A549 treated with AZD2906 at 1 μM for 4 hours (cell line): ENCODE measurements at places on chromosomes 4 and X. TPM values are rescaled to one million over a fixed set of nuclear protein-coding genes. Genes with fewer than 3 reads are reported as not detected.

HS3ST1 gene
- total RNA-seq = 0.30 to 0.98 TPM (median 0.46 TPM) in 5 replicates

CXorf58 gene
- total RNA-seq = 0.07 to 0.22 TPM (median 0.13 TPM) in 4 of 5 replicates, not detected in the other

LRPAP1 gene
- 123 to 134 TPM (median 132 TPM) in 5 replicates for total RNA-seq

OPRPN gene
- not detected in 5 replicates for total RNA-seq

LUZP4 gene
- total RNA-seq = not detected in 5 replicates

CD38 gene
- total RNA-seq = 12.4 to 16.6 TPM (median 13.0 TPM) in 5 replicates

STS gene
- total RNA-seq = 1.7 to 2.4 TPM (median 1.8 TPM) in 5 replicates

CAPN6 gene
- total RNA-seq = not detected in 5 replicates

NPY5R gene
- total RNA-seq = 0.06 TPM in 1 of 5 replicates, not detected in the others

FAM133A gene
- total RNA-seq = 0.64 to 1.0 TPM (median 0.77 TPM) in 5 replicates

CYSLTR1 gene
- total RNA-seq = not detected in 5 replicates

PTTG2 gene
- total RNA-seq = not detected in 5 replicates

BANK1 gene
- total RNA-seq = 0.58 to 1.4 TPM (median 0.88 TPM) in 5 replicates

SPANXB1 gene
- total RNA-seq = 1.4 to 3.1 TPM (median 2.2 TPM) in 5 replicates

ZNF157 gene
- 0.03 to 0.04 TPM in 2 of 5 replicates, not detected in the others for total RNA-seq

TEX28 gene
- total RNA-seq = not detected in 5 replicates

GABRG1 gene
- total RNA-seq = not detected in 5 replicates

RNF4 gene
- 59.0 to 95.3 TPM (median 60.5 TPM) in 5 replicates for total RNA-seq

GLRA2 gene
- not detected in 5 replicates for total RNA-seq

KLHL4 gene
- total RNA-seq = 5.6 to 6.3 TPM (median 5.6 TPM) in 5 replicates

CFAP97 gene
- total RNA-seq = 8.1 to 13.9 TPM (median 11.1 TPM) in 5 replicates

KLHL13 gene
- total RNA-seq = 0.16 to 0.63 TPM (median 0.23 TPM) in 5 replicates

TRIM61 gene
- not detected in 5 replicates for total RNA-seq

CFAP47 gene
- not detected in 5 replicates for total RNA-seq
